ENCODE measurements at places on chromosomes 1 and 21.

DNA sequence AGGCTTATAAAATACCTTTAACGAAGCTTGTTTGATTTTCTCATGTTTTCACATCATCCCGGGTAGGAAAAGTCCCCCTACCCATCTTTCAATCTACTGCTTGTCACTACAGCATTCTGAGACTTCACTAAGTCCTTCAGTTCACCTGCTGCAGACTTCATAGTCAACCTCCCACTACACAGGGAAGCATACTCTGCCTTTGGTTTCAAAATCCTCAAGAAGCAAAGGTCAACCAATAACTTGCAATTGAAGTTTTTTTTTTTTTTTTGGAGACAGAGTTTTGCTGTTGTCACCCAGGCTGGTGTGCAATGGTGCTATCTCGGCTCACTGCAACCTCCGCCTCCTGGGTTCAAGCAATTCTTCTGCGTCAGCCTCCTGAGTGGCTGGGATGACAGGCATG lies 4.7 kb upstream of the PTPN22 start:
- no peak for DNase-seq

GRCh38 chr1:80639777-80640533 lies 1160.8 kb upstream of the ADGRL2 start:
- no peak for DNase-seq

- DNase-seq, result no peak
Measured at GRCh38 chr1:19073311-19074186, 117.1 kb upstream of the IFFO2 start.

DNA sequence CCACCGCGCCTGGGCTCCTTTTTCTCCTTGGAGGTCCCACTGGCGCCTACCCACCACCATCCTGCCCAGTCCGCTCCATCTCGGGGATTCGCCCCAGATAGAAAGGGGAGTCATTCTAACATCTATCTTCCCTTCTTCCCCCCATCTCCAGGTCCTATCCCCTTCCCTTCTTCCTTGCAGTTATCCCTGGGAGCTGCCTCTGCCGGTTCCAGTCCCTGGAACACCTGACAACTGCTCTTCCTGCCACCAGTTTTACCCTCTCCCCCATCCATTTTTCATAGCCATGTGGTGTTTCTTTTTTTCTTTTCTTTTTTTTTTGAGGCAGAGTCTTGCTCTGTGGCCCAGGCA lies 12.0 kb upstream of the COL16A1 start:
- no peak for DNase-seq

- no peak for DNase-seq
Measured at GRCh38 chr1:199302554-199302953, 663.7 kb downstream of the PTPRC start.

Data from left hindlimb (tissue), 1 donor.